ENCODE measurements at places on chromosomes 2 and 18.

DNA sequence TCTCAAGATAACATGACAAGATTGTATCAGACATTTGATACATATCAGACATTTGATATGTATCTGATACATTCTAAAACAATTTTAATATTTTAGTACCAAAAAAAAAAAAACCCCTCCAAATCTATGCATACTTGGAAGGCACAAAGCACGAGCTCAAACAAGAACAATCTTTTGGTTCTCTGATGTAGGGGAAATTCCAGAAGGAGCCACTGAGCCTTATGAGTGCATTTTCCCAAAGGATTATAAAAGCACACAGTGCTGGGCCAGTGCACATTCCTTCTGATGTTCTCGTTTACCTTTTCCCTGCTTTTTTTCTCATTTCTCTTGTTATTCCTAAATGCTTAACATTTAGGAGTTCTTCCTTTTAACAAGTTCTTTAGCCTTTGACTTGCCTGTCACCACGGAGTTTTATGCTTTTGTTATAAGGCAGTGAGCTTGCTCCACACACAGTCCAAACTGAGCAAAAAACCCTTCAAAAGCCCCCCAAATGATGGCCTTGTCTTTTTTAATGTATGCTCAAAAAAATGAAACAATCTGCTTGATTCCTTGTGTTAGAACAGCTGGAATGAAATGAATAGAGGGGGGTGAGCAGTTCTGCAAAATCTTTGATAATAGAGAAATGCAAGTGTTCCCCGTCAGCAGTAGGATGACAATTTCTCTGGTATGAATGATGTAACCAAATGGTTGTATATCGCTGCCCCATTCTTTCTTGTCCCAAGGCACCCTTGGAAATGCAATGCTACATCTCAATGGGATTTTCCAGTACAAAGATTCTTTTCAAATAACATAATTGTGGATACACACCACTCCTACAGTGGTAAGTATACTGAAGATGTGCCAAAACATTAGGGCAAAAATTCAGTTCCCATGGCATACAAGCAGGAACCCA, 597.2 kb upstream of the ZEB2 start:
- DNase-seq: no peak

- DNase-seq: no peak
These were observed 62.2 kb downstream of the RPL37A start for GRCh38 chr2:216560838-216561270.

GRCh38 chr18:8450013-8450412, 159.2 kb upstream of the RAB12 start:
- DNase-seq: no peak

- DNase-seq: no peak
These were observed 126.0 kb upstream of the CHST9 start for GRCh38 chr18:27311114-27311513.

GRCh38 chr2:238067939-238068338, 7.1 kb downstream of the SCLY start:
- DNase-seq: no peak

DNA sequence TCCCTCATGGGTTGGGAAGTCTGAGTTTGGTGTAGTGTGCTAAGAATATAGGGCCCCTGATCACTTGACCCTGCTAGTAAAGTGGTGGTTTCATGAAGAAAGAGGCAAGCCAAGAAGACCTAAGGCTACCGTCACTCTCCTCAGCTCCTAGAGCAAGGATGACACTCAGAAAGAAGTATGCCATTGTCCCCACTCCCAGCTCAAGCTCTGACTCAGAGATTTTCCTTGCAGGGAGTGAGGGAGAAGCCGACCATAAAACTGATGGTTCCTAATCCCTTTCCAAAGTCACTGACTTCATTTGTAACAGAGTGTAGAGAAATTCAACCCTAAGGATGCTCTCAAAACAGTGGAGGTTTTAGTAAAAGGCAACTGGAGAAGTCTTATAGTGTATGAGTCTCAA, 80.9 kb downstream of the ICA1L start:
- DNase-seq: no peak

- no peak for DNase-seq
These were observed 21.7 kb upstream of the NRP2 start for GRCh38 chr2:205660521-205661124.

DNA sequence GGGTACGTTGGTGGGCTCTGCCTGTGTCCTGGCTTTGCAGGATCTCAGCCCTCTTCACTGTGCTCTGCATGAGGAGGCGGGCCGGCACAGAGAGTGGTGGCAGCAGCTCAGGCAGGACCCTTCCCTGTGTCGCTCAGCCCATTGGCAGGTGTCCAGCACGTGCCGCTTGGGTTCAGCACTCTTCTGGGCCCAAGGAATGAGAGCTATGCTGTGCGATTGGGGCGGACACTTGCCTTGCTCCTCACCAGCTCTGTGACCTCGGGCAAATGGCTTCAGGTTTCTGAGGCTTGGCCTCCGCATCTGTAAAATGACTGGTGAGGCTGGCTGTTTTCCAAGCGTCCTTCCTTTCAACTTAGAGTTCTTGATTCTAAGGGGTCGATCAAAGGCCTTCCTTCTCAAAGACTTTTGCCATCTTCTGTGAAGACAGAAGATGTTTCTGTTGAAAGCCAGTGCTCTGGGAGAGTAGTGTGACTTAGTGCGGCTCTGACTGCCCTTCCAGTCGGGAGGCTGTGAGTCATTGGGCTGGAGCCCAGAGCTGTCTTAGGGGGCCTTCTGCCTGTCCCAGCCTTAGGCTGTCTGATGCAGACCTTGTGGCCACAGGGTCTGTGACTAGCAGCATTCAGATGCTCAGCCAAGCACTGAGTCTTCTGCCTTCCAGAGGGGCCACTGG, 35.6 kb downstream of the GLI2 start:
- no peak for DNase-seq

DNA sequence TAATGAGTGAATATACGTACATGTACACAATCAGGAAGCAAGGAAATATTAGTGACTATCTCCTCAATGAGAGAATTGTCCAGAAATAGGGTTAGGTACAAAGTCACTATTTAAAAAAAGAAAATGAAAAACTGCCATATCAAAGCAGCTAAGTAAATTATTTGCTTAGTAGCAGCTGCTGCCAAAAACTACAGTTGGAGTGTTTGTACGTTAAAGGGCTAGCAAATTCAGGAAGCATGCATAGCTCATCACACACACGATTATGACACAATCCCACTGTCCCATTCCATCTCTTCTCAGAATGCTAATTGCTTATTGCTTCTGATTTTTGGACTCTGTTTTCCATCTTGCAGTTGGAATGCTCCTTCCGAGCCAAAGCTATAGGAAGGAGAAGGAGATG, 2012.5 kb upstream of the LRRTM1 start:
- no peak for DNase-seq

DNA sequence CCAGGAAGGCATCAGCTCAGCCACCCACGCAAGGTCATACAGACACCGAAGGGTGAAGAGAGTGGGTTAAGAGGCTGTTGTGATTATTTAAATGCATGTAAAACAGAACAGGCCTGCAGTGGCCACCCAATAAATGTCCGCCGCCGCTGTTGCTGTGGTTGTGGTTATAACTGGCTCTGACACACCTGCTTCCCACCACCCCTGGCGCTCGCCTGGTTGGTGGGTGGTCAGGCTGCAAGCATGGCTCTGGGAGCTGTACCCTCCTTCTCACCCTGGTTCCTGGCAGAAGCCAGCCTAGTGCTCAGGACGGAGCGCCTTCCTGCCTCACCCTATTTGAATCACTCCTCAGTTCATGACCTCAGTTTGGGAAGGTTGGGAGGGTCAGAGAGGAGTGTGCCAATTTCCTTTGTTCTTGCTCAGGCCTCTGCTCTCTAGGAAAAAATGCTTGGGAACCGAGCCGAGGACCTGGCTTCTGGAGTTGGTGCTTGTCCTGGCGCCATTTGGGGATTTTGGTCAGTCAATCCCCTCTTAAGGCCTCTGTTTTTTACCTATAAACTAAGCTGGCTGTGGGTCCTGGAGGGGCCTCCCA, 5.3 kb upstream of the CRYBA2 start:
- no peak for DNase-seq

GRCh38 chr2:147515213-147515612, 329.6 kb upstream of the ACVR2A start:
- DNase-seq: no peak

- no peak for DNase-seq
These were observed 9.3 kb downstream of the L3MBTL4 start for GRCh38 chr18:6405237-6406074.

GRCh38 chr2:169240405-169240804, 121.9 kb downstream of the LRP2 start:
- DNase-seq: no peak

- DNase-seq: no peak
These were observed 240.2 kb upstream of the TANK start for GRCh38 chr2:160920061-160920460.

GRCh38 chr18:46013484-46014189, 46.5 kb upstream of the EPG5 start:
- DNase-seq: no peak

GRCh38 chr2:205043285-205043684, 498.0 kb downstream of the PARD3B start:
- DNase-seq: no peak

DNA sequence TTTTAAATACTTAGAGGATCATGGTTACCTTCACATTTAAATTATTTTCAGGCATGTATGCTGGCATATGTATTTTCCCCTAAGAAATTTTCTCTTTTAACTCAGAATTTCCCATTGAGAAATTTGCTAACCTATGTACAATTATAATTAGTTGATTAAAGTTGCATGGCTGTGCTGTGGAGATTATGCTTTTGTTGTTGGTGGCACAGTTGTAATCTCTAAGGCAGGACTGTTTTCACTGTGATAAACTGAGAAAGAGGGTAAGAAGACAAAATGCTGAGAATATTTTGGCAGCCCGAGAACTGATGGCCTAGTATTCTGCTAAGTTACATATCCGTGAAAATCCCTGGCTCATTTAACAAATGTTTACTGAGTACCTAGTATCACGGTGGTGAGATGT, 1.4 kb downstream of the VRK2 start:
- no peak for DNase-seq

- DNase-seq: no peak
These were observed 40.6 kb upstream of the RFX8 start for GRCh38 chr2:101515477-101515876.

GRCh38 chr2:64474121-64474571, 20.2 kb downstream of the LGALSL start:
- DNase-seq: no peak

- DNase-seq: no peak
These were observed 90.1 kb downstream of the CHN1 start for GRCh38 chr2:174914853-174915760.

- DNase-seq: no peak
These were observed 102.8 kb upstream of the MAP2 start for GRCh38 chr2:209321076-209321475.

DNA sequence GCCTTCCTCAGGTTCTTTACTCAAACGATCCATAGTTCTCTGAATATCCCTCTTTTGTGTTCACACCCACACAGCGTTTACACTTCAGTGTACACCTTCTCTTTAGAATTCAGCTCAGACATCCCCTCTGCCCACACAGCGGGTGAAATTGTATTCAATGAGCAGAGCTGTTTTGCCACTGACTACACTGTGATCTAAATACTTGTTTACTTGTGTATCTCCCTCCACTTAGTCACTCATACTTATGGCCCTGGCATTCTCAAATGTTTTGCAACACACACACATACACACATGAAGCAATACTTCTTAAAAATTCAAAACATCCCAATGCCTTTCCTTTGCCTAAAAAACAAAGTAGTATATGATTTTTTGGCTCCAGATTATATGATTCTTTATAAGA, 297.1 kb downstream of the TMX3 start:
- no peak for DNase-seq
